ENCODE measurements at places on chromosomes 6 and 20.

GRCh38 chr20:64226686-64227580, 28.6 kb upstream of the PCMTD2 start:
- DNase-seq, result no peak

DNA sequence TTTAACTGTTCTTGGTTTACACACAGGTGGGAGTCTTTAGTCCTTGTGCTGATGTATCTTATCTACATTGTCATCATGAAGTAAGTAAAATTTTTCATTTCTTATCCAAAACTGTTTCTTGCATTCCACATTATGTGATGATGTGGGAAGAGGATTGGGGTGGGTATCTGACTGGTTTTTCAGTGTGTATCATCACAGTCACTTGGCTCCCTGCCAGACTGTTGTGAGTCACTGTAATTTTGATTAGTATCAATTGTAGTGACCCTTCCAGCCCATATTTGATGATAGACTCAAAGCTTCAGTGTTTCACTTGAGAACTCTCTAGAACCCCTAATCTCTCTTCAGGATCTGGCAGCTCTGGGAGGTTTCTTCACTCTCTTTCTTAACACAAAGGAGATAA, 84.5 kb upstream of the RIN2 start:
- no peak for DNase-seq

DNA sequence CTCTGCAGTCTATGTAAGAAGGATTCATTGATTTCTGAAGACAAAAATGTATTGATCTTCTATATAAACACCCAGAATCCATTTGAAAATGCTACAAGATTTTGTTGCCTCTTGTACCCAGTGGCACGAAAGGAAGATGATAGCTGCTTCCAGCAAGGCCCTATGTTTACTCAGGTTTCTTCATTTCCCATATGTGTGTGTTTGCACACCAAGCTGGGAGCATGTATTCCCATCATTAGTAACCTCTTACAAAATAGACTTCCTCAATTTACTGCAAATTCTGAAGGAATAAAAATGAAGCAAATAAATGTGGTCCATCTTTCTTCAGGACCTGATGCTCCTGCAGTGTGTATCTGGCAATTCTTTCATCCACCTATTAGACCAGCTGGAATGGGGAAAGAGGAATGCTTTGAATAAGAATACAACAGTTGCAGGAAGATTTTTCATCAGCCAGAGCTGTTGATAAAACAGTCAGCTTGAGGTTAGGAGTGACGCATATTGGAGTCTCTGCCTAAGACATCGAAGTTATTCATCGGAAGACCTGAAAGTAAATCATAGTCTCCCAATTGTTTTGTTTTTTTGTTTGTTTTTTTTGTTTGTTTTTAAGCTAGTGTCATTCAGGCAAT, 132.3 kb downstream of the PDE7B start:
- DNase-seq, result no peak

DNA sequence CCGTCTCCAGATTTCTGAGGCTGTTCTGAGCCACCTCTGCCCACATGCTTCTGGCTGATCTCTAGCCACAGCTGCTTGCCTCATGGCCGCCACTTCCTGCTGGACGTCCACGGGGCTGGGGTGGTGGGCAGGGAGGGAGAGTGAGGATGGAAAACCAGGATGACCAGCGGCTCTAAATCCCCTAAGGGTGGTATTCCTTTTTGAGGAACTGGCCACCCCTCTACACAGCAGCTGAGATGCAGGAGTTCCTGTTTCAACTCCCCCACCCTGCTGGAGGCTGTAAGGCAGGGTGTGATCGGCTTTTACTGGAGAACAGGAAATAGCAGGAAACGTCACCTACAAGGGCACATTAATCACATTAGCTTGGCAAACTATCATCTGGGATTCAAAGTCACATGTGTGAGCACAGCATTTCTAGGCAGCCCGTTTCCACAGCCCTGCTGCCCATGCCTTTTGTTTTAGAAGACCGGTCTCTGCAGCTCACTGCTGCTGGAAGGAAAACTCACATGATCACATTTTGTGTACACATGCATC, 181.6 kb upstream of the ECI2 start:
- no peak for DNase-seq

- DNase-seq, result no peak
Measured at GRCh38 chr6:44522871-44523270, 135.4 kb downstream of the CDC5L start.

DNA sequence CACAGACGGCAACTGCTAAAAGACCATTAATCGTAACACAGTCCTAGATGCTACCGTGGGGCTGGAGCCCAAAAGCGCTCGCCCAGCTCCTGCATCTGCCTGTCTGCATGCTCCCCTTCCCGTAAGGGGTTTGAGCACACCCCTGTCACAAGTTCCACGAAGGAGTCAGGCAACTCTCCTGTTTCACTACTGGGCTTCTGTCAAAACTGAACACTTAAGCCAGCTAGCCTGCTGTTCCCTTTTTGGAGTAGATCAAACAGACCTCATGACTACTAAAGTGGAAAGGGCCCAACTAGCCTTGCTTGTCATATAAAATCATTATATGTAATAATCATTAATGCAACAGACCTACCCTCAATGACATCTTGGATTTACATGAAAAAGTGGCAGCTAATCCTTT, 61.3 kb downstream of the TRMT11 start:
- no peak for DNase-seq

DNA sequence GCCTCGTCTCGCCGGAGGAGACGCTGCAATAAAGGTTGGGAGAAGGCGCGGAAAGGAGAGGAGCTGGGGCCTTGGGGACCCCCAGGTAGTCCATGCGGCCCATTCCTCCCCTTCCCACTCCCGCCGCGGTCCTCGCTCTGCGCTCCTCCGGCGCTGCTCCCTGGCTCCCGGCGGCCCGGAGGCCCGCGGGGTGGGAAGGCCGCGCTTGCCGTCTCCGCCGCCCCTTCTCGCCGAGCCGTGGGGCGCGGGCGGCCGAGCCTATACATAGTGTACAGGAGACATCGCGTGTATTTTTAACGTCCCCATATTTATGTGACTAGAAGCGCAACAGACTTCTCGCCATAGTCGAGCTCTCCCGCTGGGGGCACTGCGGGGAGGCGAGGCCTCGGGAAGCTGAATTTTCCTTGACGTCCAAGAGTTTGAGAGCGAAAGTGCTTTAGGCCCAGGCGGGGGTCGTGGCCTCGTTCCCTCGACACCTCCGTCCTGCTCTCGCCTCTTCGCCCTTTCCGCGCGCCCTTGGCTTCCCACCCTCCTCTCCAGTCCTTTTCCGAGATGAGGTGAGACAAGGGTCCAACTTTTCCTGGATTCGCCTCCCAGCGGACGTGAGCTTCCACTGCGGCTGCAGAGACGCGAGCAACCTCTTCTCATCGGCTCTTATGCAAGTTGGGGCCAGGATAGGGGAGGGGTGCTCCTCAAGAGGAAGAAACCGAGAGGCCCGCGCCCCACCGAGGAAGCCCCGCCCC, 29.0 kb downstream of the SLC12A5 start:
- no peak for DNase-seq

DNA sequence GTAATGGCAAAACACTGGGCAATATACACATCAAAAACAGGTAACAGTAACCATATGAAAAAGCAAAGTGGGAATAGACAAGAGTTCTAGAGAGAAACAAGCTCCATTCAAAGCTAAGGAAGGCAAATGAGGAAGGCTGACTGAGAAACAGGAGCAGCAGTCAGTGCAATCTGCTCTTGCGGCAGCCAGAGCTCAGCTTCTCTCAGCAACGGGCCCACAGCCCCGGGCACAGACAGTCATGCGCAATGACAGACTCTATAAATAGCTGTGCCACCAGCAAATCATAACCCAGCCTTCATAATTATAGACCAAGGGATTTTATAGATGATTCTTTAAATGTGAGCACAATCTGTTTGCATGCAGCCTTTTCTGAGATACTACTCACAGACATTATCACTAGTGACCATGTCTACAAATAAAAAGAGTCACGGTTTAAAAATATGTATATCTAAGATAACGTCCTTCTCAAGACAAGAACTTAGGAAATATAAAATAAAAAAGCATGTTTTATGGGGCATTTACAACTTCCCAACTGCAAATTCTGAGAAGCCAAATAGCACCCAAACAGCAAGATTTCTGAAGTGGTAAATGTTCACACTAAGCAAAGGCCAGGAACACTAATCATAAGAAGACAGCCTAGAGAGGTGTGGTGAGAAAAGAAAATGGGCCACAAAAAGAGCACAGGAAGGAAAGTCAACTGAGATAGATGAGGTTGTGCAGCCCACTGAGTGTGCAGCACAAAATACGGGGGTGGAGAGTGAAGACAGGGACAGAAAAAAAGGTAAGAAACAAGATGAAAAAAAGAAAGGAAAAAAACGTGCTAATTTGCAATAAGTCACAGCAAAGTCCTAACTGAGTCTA, 39.9 kb upstream of the BEND6 start:
- DNase-seq, result no peak

- DNase-seq, result no peak
Measured at GRCh38 chr6:84467296-84467695, 239.9 kb upstream of the CEP162 start.

GRCh38 chr6:104477569-104477968, 382.1 kb downstream of the HACE1 start:
- DNase-seq, result no peak

DNA sequence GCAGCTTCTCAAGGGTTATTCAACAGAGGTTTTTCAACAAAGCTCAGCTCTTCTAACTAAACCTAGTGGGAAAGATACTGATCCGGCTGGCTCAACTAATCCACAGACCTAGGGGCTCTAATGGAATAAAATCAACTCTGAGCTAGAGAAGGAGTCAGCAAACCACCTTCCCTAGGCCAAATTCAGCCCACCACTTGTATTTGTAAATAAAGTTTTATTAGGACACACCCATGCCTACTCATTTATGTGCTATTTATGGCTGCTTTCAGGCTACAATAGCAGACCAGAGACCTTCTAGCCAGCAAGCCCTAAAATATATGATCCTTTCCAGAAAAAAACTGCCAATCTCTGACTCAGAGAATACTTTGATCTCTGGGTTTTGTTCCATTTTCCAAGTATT, 6.0 kb upstream of the RAB22A start:
- no peak for DNase-seq

DNA sequence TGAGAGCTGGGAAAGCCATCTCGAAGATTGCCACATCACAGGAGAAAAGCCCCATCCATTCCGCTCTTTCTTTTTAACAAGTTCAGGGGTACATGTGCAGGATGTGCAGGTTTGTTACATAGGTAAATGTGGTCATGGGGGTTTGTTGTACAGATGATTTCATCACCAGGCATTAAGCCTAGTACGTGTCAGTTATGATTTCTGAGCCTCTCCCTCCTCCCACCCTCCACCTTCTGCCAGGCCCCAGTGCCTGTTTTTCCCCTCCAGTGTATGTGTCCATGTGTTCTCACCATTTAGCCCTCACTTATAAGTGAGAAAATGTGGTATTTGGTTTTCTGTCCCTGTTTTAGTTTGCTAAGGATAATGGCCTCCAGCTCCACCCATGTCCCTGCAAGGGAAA, 566.5 kb upstream of the AGPAT4 start:
- DNase-seq, result no peak

- DNase-seq, result no peak
Measured at GRCh38 chr6:170434117-170434820, 118.8 kb downstream of the PSMB1 start.

DNA sequence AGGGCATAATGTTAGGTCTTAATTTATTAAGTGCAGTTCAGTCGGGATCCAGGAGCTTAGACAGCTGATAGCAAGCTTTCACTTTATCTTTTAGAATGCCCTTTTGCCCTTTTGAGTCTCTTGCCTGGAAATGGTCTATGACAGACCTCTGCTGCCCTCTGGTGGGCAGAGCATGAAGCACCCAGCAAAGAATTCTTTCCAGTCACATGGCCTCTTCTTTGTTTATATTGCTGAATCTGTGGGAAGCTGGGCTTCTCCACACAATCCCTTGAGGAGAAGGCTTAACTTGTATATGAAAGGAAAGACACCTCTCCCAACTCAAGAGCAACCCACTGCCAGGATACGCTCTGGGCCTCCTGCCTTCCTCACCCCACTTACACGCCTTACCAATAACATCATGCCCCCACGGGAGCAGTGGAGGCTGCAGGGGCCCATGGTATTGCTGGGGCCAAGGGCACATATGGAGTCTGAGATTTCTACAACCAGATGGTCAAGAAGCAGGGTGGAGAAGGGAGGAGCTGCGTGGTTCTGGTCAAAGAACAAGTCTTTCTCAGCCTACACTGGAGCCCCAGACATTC, 20.4 kb downstream of the WFDC3 start:
- DNase-seq, result peak; percentile 64

DNA sequence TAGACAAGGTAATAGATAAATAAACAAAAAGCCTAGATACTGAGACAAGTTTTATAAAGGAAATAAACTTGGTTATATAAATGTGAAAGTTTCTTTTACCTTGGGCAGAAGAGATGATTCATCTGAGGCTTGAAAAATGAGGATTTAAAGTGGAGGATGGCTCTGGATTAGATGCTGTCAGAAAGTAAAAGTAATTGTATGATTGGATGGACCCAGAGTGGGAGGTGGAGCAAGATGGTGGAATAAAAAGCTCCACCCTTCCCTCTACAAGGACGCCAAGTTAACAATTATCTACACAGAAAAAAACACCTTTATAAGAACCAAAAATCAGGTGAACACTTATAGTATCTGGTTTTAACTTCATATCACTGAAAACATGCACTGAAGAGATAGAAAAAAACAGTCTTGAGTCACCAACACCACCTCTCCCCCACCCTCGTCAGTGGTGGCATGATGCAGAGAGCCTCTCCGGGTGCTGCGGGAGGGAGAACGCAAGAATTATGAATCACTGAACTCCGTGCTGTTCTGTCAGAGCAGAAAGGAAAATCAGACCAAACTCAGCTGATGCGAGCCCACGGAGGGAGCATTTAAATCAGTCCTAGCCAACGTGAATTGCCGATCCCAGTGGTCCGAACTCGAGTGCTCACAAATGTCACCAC, 84.7 kb upstream of the GJE1 start:
- DNase-seq, result no peak

DNA sequence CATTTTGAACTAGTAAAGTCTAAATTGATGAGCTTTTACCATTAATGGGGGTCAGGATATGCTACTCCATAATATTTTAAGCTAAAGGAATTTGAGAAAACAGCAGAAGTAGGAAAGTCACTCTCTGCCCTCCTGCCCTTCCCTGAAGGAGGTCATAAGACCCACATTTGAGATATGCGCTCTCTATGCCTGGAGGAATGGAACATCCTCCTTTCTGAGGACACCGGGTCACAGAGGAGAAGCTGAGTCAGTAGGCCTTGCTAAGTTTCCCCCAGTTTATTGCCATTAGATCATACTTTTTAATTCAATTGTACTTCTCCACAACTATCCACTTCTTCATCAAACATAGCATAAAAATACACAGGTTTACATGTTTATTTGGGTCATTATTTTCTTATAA, 40.3 kb downstream of the AKAP7 start:
- no peak for DNase-seq

Measured in NCI-H1930 (cell line).